ENCODE measurements at places on chromosomes 5 and 9. TPM values are rescaled to one million over a fixed set of nuclear protein-coding genes. Genes with fewer than 3 reads are reported as not detected.

GPR151 gene
- not detected for total RNA-seq

PCSK1 gene
- 0.67 TPM for total RNA-seq

FAM200C gene
- total RNA-seq: 2.2 TPM

SLC23A1 gene
- total RNA-seq: 1.3 TPM

EDIL3 gene
- total RNA-seq: 0.25 TPM

EQTN gene
- total RNA-seq: not detected

SAXO1 gene
- not detected for total RNA-seq

CA9 gene
- 7.3 TPM for total RNA-seq

DMRT3 gene
- not detected for total RNA-seq

ACOT12 gene
- total RNA-seq: not detected

TMEM171 gene
- total RNA-seq: 7.2 TPM

SLC25A2 gene
- total RNA-seq: not detected

HNRNPH1 gene
- total RNA-seq: 602 TPM

AIF1L gene
- 1.1 TPM for total RNA-seq

OLFM1 gene
- total RNA-seq: 9.6 TPM

TTC23L gene
- not detected for total RNA-seq

SLC6A18 gene
- total RNA-seq: not detected

FOXD4L6 gene
- total RNA-seq: not detected

PRRX2 gene
- total RNA-seq: 8.8 TPM

CNTNAP3 gene
- total RNA-seq: 11.2 TPM

SLC28A3 gene
- not detected for total RNA-seq

CMBL gene
- 22.0 TPM for total RNA-seq

CCDC183 gene
- total RNA-seq: 0.49 TPM

PKD2L2 gene
- total RNA-seq: not detected

CARTPT gene
- not detected for total RNA-seq

FYB1 gene
- total RNA-seq: 19.0 TPM

CDC25C gene
- total RNA-seq: 10.7 TPM

TLX3 gene
- total RNA-seq: not detected

GLRX gene
- total RNA-seq: 71.2 TPM

SLC6A19 gene
- not detected for total RNA-seq

SLC45A2 gene
- total RNA-seq: not detected

GRXCR2 gene
- total RNA-seq: not detected

OTP gene
- 0.19 TPM for total RNA-seq

PNPLA7 gene
- 0.61 TPM for total RNA-seq

PPP3R2 gene
- total RNA-seq: not detected

INSL4 gene
- total RNA-seq: 13.9 TPM

PDZD2 gene
- not detected for total RNA-seq

SPINK6 gene
- total RNA-seq: 0.39 TPM

SLCO6A1 gene
- not detected for total RNA-seq

C9orf153 gene
- total RNA-seq: not detected

PALM2AKAP2 gene
- total RNA-seq: 0.49 TPM

ORM2 gene
- not detected for total RNA-seq

SLC34A1 gene
- not detected for total RNA-seq

GDF9 gene
- total RNA-seq: 0.09 TPM

CCDC69 gene
- total RNA-seq: 1.7 TPM

MEIKIN gene
- total RNA-seq: not detected

DBH gene
- total RNA-seq: not detected

SLC25A48 gene
- total RNA-seq: 0.15 TPM

RABGAP1 gene
- total RNA-seq: 15.4 TPM

LCN2 gene
- total RNA-seq: 2.8 TPM

TICAM2 gene
- total RNA-seq: 0.73 TPM

NFIL3 gene
- total RNA-seq: 12.5 TPM

CDC23 gene
- 27.7 TPM for total RNA-seq
